GF-D8 (cell line): ENCODE measurements at places on chromosomes 13 and 19.
A peak's percentile ranks its signal among the peaks of the same experiment; 100 is the strongest.

- no peak for DNase-seq
Measured at GRCh38 chr19:14475251-14476073, at the start of gene PTGER1. Gene PTGER1, minus strand, starts transcription at chr19:14475354. Its CDS starts 1,034 bp downstream, at chr19:14474320.

- no peak for DNase-seq
Measured at GRCh38 chr13:50187352-50188029, 172.2 kb downstream of the KCNRG start.

GRCh38 chr19:10499550-10500246 lies 3.5 kb downstream of the KEAP1 start:
- no peak for DNase-seq

DNA sequence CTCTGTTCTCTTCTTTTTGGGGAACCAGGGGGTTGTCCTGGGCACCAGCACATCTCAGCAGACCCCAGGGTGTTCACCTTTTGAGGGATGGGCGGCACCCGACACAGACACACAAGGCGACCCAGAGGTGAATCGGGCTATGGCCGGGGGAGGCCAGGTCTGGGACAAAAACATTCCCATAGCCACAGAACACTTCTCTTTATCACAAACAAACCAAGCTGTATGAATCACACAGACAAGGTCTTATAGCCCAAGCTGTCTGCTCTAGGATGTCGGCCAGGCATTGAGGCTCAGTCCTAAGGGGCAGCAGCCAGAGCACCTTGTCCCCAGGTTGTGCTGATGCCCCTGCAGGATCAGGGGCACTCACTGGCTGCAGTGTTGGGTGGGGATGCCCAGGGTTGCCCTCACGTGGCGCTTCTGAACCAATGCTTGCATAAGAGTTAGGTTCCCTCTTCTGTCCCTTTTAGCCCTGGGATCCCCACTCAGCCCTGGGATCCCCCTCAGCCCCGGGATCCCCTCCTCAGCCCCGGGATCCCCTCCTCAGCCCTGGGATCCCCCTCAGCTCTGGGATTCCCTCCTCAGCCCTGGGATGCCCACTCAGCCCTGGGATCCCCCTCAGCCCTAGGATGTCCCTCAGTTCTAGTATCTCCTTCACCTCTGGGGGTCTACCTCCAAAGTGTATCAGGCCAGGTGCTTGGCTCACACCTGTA lies 26.9 kb downstream of the MAU2 start:
- no peak for DNase-seq

DNA sequence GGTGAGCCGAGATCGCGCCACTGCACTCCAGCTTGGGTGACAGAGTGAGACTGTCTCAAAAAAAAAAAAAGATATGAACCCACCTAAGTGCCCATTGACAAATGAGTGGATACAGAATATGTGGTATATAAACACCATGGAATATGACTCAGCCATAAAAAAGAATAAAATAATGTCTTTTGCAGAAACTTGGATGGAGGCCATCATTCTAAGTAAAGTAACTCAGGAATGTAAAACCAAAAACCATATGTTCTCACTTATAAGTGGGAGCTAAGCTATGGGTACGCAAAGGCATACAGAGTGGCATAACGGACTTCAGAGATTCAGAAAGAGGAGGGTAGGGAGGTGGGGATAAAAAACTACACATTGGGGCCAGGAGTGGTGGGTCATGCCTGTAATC lies 29.5 kb downstream of the PLA2G4C start:
- no peak for DNase-seq

DNA sequence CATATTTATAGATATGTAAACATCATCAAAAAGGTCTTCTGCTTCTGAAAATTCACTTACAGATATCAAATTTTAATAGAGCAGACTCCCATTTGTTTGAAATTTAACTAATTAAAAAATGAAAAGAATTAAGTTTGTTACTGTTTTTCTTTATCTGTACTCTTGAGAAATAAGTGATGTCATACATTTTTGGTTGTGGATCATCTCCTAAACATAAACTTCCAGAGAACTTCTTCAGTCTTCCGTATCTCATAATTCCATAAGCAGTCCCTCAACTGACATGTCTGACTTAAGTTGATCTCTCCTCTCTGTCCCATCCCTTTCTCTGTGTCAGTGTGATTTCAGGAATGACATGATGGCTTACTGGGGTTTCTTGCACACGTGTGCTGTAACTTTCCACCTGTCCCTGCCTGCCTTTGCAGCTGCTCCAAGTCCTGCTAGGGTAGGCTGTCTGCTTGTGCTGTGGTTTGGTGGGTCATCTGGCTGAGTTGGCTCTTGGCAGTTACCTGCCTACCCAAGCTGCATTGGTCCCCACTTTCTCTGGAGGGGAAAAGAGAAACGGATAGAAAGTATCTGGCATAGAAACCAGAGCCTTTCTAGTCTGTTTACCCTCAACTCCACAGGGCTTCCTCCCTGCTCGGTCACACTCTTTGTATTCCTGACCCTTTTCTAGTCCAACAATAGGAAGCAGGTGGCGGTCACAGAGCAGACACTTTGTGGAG lies 127.1 kb downstream of the GGACT start:
- DNase-seq = no peak

DNA sequence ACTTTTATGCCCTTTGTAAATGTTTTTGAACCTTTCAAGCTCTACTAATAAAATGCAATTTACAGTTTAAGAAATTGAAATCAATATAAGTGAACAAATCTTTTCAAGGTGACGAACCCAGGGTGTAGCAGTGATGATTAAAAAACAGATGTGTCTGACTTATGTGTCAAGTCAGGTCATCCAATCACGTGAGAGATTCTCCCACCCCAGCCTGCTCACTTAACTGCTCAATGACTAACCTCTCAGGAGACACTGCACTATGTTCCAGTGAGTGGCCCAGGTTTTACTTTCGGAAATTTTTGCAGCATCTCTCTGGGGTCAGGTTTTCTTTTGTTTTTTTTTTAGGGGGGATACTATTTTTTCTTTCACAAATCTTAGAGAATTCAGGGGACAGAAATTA lies 60.7 kb downstream of the ZNF429 start:
- no peak for DNase-seq

DNA sequence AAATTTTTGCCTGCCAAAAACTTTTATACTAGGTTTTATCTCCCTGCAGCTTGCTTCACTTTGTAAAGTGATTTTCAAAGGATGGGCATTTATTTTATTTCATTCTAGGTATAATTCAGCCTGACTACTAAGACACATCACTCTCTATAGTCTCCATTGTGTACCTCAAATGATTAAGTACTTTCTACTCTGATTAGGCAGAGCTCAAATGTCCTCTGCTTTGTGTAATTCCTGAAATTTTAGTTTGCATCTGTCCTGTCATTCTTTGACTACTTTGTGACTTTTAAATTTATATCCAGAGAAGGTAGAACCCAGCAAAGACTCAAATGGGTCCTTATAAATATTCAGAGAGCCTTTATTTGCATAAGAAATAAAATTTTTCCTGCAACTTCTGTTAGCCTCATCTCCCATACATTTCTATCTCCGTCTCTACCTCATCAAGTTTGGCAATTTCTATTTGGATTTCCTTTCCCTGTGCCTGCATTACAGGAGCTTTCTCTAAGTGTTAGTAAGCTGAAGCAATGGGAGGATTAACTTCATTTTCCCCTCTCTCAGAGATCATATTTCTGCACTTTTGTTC lies 1038.0 kb upstream of the ATXN8OS start:
- DNase-seq = no peak

DNA sequence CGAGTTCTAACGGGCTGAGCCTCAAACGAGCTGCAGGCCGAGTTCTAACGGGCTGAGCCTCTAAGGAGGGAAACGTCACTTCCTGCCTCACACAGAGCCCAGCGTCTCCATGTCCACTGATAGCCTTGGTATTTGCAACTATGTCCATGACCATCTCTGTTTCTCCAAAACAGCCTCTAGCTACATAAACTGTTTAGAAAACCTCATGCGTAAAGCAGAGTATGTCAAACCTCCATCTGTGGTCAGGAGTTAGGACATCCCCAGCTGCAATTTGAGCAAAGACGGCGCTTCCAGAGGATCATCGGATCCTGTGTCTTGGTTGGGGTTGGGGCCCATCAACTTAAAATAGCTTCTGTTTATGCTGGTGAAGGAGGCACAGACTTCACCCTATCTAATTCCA lies 20.8 kb downstream of the RASA3 start:
- peak; percentile 53 for DNase-seq

GRCh38 chr19:54451331-54451871 lies 2.4 kb downstream of the LENG8 start:
- DNase-seq = no peak

DNA sequence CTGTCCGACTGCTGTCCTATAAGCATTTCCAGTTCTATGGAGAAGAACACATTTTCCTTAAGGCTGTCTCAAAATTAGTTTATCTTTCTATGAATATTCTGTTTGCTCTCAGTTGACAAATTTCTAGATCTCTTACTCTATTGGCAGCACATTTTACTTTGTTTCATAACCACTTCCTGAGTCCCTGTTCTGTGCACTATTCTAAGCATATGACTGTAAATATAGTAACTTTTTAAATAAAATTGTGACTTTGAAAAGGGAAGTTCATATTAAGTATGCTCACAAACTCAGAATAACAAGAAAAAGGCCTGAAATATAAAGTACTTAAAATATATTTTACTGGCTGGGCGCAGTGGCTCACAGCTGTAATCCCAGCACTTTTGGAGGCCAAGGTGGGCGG lies 56.5 kb upstream of the HTR2A start:
- DNase-seq = no peak

- no peak for DNase-seq
Measured at GRCh38 chr19:46030812-46031550, 8.1 kb upstream of the PGLYRP1 start.

GRCh38 chr19:1457031-1457739 lies 7.3 kb downstream of the APC2 start:
- DNase-seq = no peak

- no peak for DNase-seq
Measured at GRCh38 chr13:79686441-79686840, 205.5 kb downstream of the NDFIP2 start.

DNA sequence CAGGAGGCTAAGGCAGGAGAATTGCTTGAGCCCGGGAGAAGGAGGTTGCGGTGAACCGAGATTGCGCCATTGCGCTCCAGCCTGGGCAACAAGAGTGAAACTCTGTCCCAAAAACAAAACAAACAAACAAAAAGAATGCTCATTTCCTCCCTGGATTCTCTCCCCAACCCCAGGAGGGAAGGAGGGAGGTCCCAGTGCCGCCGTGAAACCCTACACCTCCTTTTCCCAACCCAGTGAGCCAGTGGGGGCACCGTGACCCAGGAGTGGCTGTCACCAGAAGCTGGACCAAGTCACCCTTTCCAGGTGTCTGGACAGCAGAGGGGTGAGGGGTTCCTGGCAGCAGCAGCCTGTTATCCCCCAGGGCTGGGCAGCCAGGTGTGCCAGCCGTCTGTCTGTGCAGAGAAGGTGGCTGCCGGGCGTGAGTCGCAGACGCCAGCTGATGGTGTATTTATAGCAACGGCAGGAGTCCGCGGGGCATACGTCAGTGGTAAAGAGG lies 23.5 kb downstream of the NFIC start:
- no peak for DNase-seq

- DNase-seq = no peak
Measured at GRCh38 chr19:34458677-34459076, 22.9 kb upstream of the WTIP start.

DNA sequence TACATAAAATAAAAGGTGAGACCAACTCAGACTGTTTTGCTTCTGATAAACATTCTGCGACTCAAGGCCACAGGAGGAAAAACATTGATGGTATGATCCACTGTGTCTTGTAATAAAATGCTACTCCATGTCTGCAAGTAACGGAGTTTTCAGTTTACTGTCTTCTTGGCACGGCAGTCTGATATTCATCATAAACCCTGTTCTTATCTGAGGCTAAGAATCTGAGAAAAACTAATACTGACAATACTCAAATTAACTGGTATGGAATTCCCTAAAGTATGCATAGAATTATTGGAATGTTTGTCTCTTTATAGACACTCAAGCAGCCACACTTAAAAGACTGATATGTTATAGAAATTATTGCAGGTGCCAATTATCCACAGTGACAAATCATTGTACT lies 125.5 kb downstream of the TBC1D4 start:
- no peak for DNase-seq

GRCh38 chr13:100510208-100510957 lies 78.2 kb downstream of the GGACT start:
- DNase-seq = no peak

GRCh38 chr19:7869910-7870511 lies 4.2 kb downstream of the PRR36 start:
- peak; percentile 67 for DNase-seq

DNA sequence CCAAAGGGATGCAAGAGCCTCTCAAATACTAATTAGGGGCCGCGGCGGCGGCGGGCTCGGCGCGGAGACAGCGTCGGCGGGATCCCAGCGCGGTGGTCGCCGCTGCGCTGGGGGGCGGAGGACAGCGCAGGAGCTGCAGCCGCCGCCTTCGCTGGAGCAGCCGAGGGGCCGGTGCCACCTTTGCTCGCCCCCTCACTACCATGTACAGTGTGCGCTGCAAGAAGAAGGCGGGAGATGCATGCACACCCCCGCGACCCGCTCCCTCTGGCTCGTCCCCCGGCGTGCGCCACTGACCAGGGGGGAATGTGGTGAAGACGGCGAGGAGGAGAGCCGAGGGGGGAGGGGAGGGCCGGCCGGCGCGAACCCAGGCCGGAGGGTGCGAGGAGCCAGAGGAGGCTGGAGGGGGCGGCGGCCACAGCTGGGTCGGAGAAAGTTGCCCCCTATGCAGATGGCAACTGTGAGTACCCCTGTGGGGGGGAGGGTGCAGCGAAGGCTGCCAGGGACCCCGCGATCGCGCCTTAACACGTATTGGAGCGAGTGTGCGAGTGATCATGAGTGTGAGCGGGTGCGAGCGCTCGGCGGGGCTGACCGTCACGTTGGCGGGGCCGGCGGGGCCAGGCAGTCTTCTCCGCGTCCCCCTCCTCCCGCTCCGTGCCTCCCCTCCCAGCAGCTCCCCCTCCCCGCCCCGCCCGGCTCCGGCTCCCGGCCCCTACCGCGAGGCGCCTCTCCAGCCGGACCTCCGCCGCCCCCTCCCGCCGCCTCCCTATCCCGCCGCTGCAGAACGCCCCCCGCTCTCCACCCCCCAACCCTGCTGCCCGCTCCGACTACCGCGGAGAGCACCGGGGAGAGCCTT lies 808 bp downstream of the SLITRK5 start:
- DNase-seq = no peak

DNA sequence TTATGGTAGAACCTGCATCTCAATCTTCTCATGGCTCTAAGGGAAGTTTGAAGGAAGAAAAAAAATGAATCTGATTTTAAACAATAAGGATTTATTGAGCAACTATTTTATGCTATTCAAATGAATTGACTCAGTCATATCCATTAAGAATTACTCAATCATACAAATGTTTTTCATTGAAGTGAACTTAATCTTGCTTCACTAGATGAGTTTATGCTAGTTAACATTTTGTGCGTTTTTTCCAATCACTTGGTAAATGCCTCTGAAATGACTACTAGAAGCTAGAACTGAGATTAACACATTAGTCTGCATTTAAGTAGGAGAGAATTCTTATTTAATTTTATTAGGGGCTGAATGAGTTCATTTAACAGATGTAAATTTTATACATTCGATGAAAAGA lies 25.2 kb downstream of the RXFP2 start:
- DNase-seq = no peak

DNA sequence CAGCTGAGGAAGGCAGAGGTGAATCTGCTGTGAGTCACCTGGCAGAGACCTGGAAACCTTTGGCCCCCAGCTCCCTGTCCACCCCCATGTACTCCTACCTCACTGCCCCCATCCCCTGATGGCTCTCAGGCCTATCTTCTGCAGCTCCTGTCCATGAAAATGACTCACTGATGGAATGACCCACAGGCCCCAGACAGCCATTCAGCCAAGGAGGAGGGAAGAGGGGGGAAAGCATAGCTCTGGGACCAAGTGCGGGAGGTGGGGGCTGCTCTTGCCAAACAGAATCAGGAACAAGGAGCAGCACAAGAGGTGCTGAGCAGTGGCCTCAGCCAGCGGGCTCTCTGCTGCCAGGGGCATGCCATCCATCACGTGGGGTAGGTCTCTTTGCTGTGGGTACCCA lies 111.4 kb upstream of the C1QTNF9B start:
- no peak for DNase-seq
